ENCODE measurements at places on chromosomes 7 and 10.

- no peak for DNase-seq
Observed at GRCh38 chr10:102812231-102812876, 24.9 kb downstream of the CYP17A1 start.

DNA sequence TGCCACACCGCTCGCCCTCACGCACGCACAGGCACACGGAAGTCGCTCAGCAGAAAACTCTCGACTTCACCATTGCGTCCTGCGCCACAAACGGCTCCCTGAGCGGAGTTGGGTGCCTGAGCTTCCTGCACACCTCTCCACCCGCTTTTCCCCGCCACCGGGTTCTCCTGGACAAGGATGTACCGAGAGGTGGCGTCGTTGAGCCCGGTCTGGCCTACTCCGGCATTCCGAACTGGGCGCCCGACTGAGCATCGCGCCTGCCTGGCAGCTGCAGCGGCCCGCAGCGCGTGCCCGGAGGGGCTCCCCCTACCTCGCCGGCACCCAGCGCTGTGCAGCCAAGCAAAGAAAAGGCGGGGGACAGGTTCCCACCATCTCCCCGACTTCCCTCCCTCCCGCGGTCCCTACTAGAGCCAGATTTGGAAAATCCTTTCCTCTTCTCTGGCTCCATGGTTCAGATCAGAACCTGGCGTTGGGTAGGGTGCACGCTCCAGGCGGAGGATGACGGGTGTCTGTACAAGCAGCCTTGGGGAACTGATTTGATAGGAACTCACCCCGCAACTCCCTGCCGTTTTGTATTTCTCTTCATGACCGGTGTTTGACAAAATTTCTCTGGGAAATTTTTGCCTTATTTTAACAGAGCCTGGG is 1.7 kb downstream of the SORCS3 start:
- DNase-seq, result no peak

DNA sequence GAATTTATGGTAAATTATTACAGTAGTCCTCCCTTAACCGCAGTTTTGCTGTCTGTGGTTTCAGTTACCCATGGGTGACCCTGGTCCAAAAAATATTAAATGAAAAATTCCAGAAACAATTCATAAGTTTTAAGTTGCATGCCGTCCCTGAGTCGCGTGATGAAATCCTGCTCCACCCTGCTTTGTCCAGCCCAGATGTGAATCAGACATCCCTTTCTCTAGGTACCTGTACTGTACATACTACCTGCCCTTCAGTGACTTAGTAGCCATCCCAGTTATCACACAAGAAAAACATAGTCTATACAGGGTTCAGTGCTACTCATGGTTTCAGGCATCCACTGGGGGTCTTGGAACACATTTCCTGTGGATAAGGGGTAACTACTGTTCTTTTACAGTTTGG is 20.5 kb upstream of the RHEB start:
- DNase-seq, result no peak

DNA sequence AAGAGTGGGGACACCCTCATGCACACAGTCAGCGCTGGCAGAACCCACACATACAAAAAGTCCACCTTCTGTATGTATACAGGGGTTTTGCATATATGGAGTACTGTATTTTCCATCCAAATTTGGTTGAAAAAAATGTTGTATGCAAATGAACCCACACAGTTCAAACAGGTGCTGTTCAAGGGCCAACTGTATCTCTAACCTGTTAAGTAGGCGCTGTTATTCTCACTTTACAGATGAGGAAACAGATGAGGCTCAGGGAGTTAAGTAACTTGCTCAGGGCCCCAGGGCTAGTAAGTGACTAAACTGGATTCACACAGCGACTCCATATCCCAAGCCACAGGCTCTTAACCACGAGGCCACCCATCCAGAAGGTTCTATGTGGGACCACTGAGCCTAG is 69.9 kb downstream of the C10orf105 start:
- DNase-seq, result no peak

DNA sequence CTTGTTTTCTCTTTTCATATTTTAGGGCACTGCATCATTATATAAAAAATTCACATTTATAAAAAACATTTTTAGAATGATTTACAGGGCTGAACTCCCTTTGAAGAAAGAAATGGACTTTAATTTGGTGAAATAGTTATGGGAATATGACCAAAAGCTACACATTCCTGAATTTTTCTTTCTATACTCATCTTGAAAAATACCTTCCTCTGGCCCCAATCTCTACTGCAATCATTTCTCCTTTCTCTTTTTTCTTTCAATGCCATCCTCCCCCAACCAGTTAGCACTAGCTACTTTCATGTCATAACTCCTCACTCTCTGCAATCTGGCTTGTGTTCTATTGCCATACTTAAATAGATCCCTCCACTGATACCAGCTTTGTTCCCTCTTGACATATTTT is 6.2 kb downstream of the WNT8B start:
- no peak for DNase-seq

GRCh38 chr10:15485027-15485426 is 113.9 kb upstream of the FAM171A1 start:
- no peak for DNase-seq

DNA sequence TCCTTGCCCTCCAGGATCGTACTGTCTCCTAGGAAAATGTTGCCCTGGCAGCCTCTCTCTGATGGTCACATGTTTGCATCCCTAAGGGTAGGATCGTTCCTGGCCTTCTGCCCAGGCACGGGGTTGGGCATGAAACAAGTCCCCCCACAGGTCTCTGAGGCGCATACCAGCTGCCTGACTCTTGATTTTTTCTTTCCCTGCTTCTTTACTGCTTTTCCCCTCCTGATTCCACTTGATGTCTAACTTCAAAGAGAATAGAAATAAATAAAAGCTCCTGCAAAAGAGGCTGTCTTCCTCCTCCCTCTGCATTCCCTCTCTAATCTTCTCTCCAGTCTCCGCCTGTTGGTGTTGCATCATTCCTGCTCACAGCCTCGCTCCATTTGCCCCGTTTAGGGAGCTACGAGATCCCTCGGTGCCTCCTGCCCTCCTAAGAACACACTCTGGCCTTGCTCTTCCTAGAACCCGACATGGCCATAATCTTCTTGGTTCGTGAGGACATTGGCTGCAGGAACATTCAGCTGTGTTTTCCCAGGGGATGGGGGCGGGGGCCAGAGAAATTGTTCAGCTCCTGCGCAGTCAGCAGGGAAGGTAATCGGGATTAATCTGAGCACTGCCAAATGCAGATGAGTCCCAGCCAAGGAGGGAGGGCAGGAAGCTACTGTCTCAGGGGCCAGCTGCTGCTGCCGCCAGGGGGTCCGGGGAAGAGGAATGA is 26.0 kb downstream of the LEP start:
- DNase-seq, result no peak

DNA sequence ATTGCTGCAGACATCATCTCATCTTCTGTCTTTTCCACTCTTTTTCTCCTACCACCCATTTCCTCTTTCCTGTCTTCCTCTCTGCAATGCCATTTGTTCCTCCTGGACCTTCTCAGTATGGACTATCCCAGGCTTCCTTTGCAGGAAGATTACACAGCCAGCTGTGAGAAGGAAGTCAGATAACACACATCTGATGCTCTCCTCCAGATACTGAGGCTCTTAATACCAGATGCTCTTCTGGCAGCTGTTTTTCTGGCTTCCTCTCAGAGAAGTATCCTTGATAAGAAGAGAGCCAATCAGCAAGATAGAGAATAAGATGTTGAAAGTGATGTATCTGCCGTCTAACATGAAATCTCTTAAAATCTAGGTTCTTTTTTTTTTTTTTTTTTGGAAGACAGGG is 14.4 kb downstream of the KIAA1217 start:
- no peak for DNase-seq

DNA sequence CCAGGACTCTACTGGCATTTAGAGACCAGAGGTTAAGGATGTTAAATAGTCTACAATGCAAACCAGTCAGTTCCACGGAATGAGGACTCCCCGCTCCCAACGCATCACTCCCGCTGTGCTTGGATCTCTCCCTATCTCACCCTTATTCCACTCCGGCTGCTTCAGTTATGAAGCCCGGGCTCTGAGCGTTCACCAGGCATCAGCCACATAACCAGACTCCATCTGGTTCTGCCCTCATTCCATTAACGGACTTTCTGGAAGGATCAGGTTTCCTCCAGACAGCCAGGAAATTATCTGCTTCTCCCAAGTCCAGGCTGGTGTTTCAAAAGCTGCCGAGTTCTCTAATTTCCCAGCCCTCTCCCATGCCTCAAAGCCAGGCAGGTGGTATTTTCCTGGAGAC is 499.3 kb downstream of the GLRX3 start:
- no peak for DNase-seq

GRCh38 chr10:114682121-114682520 is 24.0 kb upstream of the ABLIM1 start:
- no peak for DNase-seq

DNA sequence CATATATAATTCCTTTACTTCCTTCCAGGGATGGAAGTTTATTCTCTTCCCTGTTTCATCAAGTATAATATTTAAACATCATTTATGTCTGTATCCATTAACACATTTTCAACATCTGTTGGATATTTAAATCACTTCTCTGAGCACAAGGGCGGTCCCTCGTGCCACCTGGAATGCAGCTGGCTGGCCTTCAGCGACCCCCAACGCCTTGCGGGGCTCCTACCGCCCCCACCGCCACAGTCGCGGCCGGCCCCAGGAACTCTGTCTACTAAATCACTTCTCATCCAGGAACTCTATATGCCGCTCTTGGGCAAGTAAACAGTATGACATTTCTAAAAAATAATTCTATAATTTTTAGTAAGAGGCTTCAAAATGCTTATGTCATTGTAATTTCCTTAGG is 221.1 kb upstream of the PTN start:
- no peak for DNase-seq

- DNase-seq, result no peak
Observed at GRCh38 chr7:43650457-43651052, 67.6 kb downstream of the STK17A start.

- DNase-seq, result no peak
Observed at GRCh38 chr10:44180321-44181168, 204.4 kb downstream of the CXCL12 start.

All from activated T-cell treated with anti-CD3 and anti-CD28 coated beads for 1 hour (primary cell).